ENCODE measurements at places on chromosomes 5 and 9.

DNA sequence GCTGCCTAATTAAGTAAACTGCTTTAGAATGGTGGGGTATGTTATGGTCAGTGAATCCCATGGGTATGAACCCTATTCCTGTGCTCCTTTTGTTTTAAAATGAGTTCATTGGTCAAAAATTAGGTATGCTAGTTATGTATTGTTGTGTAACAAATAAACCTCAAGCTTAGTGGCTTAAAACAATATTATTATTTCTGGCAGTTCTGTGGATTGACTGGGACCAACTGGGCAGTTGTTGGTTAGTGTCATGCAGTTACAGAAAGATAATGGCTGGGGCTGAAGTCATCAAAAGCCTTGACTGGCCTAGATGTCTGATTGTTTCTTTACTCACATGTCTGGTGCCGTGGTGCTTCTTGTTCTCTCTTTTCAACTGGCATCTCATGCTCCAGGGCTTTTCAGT lies 8.9 kb upstream of the PTAR1 start:
- DNase-seq = no peak

DNA sequence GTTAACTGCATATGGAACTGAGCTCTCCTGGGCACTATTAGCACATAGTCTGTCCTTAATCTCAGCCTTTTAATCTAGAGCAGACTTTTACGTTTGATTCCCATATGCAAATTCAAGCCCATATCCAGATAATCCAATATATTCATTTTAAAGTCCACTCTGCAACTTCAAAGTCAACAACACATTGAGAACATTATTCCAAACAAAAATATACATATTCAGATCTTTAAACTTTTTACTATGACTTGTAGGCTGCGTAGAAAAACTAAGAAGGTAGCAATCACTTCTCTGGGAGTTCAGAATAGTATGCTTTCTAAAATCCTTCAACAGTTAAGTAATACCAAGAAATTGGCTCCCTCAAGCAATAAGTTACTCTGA lies 499.4 kb downstream of the SPATA31D1 start:
- DNase-seq = no peak

GRCh38 chr9:134164879-134165278 lies 515 bp upstream of the RNU6ATAC start:
- DNase-seq = no peak

DNA sequence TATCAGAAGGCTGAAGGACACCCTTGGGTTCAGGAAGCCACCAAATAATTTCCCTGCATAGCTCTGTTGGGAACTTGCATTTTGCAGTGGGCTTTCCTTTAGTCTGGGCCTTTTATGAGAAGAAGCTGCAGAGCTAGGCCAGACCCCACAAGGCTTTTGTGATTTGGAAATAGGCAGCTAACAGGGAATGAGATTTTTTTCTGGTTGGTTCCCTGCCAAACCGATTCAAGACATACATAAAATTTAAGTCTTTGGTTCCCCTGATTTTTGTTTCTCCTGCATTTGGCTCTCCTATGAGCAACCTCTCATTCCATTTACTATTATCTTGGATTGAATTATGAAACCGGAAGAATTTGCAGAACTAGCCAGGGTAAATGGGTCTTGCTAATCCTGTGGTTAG lies 81.5 kb upstream of the PTCH1 start:
- DNase-seq = no peak

- DNase-seq = no peak
These were observed 14.5 kb upstream of the ROPN1L start for GRCh38 chr5:10427201-10427600.

GRCh38 chr9:97633859-97634490 lies 354 bp downstream of the NCBP1 start:
- no peak for DNase-seq

GRCh38 chr9:110081395-110081794 lies 126.6 kb downstream of the C9orf152 start:
- no peak for DNase-seq

DNA sequence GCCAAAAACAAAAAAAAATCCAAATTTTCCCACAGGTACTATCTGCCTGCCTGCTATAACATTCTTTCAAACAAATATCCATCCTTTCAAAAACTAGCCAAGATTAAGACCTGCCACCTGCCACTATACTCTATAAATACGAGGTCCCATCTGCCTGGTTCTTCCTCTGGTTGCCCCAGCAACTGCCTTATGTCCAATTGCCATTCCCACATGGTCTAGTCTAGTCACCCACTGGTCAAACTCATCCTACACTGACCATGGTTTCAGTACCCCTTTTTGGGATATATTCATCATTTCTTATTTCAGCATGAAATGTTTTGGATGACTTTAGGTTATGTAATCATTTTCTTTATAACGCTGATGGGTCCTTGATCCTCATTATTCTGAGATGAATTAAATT lies 95.1 kb upstream of the CCNG1 start:
- DNase-seq = no peak

DNA sequence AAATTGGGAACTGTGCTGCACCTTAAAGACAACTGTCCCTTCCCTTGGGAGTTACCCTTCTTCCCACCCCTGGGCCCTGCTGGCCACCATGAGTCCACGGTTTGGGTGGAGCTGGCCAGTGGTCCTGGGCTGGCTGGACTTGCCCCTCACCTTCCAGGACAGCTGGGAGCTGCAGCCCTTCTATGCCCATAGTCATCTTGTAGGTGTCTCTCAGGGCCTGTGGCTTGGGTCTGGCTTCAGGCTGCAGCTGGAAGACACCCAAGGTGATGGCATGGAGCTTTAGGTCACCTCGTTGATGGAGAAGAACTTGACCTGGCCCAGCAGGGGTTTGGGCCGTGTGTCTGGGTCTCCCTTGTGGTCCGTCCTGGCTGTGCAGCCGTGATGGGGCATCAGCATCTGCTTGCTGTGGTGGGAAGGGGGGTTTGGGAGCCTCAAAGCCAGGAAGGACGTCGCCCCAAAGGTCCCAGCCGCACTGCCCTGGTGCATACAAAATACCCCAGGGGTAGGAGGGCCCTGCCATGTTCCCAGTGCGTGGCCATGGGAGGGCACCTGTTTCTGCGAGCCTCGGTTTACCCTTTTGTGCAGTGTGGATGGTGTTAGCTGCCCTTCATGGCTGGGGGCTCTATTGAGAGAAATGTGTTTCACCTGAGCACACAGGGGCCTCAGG lies 8.9 kb downstream of the WNK2 start:
- DNase-seq = no peak

- DNase-seq = peak; percentile 19
These were observed 11.6 kb upstream of the IL12B start for GRCh38 chr5:159341906-159342310.

DNA sequence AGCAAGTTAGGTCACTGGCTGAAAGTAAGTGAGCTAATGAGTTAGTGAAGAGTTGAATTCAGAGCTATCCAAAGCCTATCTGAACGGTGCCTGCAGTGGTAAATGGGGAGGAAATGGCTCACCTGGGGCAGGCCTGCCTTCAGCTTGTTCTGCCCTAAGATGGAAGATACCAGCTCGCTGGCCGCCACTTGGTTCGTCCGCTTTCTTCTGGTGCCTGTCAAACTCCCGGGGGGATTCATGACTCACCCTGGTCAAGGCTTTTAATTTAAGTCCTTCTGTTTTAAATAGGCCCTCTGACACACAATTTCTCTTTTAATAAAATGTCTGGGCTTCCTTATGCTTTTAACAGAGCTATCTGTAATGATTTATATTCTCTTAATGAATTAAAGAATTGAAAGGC lies 78.8 kb downstream of the CFAP90 start:
- DNase-seq = no peak

- no peak for DNase-seq
These were observed 2.8 kb upstream of the IL33 start for GRCh38 chr9:6212722-6213375.

DNA sequence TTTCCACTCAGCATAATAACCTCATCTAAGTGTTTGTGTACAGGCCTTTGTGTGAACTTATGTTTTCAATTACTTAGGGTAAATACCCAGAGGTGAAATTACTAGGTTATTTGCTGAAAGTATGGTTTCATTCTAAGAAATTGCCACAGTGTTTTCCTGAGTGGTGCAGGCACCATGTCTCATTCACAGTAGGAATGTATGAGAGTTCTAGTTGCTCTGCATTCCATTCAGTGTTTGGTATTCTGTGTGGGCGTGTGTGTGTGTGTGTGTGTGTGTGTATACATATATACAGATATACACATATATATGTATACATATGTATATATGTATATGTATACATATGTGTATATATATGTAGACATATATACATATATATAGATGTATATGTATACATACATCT lies 8.8 kb upstream of the SVEP1 start:
- DNase-seq = no peak

- no peak for DNase-seq
These were observed 37.4 kb downstream of the HMGCR start for GRCh38 chr5:75374394-75374814.

DNA sequence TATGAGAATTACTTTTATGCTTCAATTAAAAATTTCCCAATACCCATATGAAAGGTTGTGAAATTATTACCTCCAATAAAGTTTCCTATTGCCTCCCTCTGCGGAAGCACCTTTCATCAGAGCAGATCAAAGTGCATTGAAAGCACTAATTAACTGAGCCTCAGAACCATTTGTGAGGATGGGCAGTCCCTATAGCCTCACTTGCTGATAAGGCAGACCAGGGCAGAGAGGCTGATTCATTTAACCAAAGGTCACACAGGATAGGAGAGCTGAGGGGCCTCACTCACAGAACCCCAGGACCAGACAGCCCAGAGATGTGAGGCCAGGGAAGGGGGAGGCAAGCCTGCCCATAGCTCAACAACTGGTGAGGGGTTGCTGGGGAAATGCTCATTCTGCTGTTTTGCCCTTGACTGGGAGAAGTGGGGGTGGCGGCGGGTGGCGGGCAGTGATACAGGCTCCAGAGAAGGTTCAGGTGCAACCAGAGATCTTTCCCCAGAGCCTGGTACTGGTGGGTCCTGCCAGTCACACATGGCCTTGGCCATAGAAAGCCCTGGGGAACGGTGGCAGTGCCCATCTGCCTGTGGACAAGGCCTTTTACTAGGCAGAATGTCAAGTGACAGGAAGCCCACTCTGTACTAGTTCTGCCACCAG lies 57.9 kb downstream of the MACROH2A1 start:
- DNase-seq = no peak

DNA sequence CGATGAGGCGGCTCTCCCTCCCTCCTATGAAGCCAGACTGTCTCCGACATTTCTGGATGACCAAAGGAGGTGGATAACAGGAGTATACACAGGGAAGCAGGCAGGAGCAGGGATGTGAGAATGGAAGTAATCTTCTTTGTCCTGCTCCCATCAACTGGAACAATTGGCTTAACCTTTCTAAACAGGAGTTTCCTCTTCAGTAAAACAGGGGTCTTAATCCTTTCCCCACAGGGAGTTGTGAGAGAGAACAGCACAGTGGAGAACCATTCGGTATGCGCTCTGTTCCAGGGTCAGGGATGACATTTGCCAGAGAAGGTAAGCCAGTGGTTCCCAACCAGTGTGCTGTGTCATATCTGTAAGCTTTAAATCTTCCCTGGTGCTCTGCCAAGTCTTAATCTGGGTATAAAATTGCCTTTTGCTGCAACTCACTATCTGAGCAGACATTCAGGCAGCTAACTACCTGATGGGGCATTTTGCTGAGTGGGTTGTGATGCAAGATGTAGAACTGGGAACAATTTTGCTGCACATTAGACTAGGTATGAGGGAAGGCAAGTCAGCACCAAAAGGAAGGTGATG lies 294.8 kb upstream of the KIF2A start:
- DNase-seq = no peak

DNA sequence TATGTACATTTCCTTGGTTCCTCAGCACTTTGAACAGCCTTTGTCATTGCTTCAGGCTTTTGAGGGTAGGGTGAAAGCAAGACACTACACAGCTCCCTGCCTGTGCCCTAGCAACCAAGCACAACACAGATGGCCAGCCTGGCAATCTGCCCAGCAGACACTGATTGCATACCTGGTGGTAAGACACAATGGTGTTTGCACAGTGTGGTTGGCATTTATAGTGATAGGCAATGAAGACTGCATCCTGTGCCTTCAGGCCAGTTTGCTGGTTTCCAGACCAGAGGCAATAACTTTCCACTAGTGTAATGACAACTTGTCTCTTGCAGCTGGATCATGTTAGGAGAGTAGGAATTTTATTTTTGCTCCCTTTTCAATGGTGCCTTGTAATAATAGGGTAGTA lies 144.5 kb upstream of the TNC start:
- DNase-seq = no peak

DNA sequence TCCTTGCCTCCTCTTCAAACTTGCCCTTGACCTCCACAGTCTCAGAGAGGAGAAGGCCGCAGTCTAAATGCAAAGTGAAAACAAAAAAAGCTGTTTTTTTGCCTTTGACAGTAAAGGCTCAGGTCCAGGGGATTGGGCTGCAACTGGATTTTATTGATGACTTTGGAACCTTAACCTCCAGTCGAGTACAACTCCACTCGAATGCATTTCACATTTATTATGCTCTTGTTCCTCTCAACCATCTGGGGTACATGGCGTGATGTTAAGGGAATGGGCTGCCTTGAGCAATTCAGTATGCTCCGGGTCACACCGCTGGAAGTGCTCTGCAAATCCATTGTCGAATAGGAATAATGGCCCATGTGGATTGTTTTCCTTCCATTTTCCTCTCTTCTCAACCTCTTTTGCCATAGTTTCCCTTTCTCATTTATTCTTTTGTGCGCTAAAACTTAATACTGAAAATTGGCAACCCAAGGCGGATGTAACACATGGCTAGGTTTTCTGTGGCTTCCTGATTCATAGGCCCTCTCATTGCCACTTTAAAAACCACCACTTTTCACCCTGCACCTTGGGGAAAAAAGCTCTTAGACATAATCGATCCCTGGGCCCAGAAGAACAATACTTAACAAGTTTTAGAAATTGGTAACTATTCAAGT lies 34.3 kb downstream of the ITK start:
- no peak for DNase-seq

DNA sequence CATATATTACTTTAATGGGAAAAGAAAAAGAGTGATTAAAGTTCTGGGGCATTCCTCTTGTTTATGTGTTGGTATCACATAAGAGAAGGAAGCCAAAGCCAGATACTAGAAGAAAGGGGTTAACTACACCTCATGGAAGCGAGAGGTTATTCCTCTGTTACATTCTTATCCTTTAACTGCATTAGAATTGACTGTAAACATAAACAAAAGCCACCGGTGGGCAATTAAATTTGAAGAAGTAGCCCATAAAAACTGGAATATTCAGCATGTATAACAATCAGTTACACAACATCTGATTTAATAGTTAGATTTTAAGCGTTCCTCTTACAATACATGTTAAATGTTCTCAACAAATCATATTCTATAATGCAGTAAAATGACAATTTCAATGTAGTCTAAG lies 18.8 kb downstream of the POU5F2 start:
- no peak for DNase-seq

DNA sequence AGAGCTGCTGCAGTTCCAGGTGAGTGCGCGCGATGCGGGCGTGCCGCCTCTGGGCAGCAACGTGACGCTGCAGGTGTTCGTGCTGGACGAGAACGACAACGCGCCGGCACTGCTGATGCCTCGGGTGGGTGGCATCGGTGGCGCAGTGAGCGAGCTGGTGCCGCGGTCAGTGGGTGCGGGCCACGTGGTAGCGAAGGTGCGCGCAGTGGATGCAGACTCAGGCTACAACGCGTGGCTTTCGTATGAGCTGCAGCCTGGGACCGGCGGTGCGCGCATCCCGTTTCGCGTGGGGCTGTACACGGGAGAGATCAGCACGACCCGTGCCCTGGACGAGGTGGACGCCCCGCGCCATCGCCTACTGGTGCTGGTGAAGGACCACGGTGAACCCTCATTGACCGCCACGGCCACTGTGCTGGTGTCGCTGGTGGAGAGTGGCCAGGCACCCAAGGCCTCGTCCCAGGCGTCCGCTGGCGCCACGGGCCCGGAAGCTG lies 2.0 kb downstream of the PCDHA3 start:
- DNase-seq = no peak

Data from CD4-positive, alpha-beta T cell (primary cell).